ENCODE measurements at places on chromosomes 11 and 22.

GRCh38 chr11:87352759-87353707 is 315.3 kb downstream of the TMEM135 start:
- peak; percentile 67 for DNase-seq

DNA sequence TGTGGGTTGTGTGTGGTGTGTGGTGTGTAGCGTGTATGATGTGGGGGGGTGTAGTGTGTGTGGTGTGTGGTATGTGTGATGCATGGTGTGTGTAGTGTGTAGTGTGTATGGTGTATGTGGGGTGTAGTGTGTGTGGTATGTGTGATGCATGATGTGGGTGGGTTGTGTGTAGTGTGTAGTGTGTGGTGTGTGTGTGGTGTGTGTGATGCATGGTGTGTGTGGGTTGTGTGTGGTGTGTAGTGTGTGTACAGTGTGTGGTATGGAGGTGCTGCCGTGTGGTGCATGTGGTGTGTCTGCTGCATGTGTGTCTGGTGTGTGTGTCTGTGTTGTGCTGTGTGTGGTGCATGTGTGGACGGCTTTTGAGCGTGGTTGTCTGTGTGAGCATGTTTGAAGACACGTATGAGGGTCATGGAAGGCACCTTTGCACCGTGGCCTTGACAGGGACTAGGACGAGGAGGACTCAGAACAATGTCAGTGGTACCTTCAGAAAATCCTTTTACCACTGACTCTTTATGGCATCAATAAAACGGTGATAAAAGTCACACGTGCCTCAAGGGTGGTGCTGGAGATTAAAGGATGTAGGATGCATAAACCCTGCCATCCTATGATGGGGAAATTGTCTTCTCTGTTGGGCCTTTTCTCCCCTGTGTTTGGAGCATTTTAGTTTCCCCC is 328.7 kb upstream of the B3GAT1 start:
- no peak for DNase-seq

DNA sequence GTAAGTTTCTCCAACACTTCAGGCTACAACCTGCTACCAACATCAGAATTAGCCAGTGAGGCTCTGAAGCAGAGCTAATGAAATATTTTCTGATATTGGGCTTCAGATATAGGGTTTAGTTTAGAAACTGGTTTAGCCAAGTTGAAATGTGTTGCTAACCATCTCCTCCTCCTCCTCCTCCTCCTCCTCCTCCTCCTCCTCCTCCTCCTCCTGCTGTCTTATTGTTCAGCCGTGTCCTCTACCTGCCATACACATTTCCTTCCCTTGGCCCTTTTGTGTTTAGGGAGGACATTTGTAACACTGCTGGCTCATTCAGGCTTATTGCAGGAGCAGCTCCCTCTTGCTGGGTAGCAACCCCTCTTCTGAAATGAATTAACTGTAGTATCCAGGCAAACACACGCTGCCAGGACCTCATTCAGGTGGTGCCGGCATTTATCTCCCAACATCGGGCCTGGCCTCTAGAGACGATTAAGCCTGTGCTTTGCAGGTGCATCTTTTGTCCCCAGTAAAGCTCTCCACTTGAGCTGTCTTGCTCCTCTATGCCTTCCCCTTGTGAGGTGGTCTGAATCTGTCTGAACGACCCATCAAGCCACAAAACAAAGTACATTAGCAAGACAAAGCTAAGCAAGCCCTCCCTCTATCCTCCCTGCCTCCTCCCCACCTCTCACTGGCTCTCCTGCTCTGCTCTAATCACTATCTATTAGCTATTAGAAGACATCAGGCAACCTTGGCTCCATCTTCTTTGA is 82.9 kb downstream of the KCNJ1 start:
- DNase-seq = no peak

DNA sequence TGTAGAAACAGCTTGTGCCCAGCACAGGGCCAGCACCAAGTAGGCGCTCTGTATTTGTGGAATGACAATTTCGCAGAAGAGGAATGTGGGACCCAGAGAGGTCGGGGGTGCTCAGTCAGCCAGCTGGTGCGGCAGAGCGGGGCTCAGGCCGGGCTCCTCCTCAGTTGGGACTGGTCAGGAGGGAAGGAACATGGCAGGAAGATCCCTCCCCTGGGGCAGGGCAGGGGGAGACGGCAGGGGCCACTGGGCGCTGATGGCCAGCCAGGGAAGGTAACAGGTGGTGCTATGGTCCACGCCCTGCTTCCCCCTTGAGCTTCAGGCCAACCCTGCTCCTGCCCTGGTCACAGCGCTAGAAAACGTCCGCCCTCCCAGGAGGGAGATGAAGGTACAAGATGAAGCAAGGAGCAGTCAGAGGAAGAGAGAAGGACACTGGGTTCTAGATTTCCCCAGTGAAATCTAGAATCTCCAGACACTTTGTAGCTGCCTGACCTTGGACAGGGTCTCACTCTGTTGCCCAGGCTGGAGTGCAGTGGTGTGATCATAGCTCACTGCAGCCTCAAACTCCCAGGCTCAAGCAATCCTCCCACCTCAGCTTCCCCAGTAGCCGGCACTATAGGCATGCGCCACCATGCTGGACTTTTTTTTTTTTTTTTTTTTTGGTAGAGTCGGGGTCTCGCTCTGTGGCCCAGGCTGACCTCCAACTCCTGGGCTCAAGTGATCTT is 13.5 kb upstream of the SPI1 start:
- no peak for DNase-seq

GRCh38 chr11:128504486-128504885 is 82.9 kb downstream of the ETS1 start:
- DNase-seq = peak; percentile 47

GRCh38 chr11:71472941-71473792 is 20.2 kb downstream of the NADSYN1 start:
- no peak for DNase-seq

- DNase-seq = no peak
These were observed 75.4 kb downstream of the ZBTB16 start for GRCh38 chr11:114134870-114135269.

DNA sequence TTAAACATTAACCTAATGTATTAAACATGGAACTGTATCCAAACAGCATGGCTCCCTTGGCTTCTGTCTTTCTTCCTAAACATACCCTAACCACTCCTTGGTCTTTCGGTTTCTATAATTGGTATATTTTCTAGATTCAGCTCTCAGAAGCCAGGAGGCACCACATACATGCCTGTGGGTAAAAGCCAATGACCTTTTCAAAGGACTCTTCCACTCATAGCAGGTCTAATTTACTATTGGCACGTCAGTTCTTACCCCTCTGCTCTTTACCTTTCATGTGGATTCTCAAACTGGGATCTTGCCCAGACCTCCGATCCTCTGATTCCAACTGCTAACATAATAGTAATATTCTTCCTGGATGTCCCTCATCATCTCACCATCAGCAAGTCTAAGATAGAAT is 835.1 kb downstream of the NTM start:
- no peak for DNase-seq

DNA sequence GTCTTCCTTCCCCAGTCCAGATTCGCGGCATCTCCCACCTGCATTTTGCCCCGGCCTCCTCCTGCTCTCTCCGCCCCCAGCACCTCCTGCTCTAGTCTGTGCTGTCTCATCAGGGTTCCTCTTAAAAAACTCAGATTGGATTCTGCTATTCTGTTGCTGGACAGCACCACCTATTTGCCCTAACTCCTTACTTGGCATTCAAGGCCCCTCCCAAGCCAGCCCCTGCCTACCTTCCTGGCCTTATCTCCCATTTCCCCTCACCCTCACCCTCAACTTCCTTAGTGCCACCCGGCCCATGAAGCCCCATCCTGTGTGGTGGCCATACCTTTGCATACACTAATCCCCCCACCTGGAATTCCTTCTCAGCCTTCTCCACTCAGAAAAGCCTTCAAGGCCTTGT is 59.9 kb upstream of the PRDM11 start:
- no peak for DNase-seq

- DNase-seq = no peak
These were observed 14.6 kb downstream of the KCNJ1 start for GRCh38 chr11:128852327-128853023.

- DNase-seq = no peak
These were observed 3.5 kb downstream of the INS start for GRCh38 chr11:2157294-2158040.

DNA sequence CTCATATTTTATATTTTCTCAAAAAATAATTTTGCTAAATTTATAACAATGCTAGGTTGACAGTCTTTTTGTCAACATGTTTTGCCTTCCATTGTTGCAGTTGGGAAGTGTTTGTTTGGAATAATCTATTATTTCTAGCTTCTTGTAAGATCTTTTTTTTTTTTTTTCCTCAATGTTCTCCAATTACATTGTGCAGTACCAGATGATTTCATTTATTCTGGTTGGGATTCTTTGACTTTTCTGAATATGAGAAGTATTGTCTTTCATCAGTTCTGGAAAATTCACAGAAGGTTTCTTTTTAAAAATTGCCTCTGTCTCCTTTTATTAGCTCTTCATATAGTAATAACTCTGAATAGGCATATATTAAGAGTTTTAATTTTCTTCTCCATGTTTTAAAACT is 245.4 kb downstream of the DYNC2H1 start:
- no peak for DNase-seq

- no peak for DNase-seq
These were observed 338.1 kb downstream of the CTTN start for GRCh38 chr11:70736461-70736860.

DNA sequence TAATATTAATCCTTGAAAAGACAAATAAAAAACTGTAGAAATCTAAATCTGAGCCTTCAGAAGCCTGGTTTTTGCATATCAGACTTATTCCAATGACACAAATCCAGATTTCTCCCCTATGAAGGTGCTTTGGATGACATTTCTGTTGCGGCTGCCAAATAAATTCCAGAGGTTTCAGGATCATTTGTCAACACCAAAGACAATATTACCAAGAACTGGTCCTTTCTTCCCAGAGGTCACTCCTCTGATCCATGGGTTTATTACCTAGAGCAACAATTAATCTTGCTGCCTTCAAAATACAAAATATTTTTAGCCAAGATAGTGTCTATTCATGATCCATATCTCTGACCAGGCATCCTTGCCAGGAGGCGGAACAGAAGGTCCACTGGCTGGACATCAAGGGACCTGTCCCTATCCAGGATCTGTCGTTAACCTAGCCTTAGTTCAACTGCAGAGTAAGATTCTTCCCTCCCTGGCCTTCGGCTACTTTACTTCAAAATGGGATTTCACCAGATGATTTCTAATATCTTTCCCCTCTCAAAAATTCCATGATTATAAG is 4.9 kb downstream of the CADM1 start:
- no peak for DNase-seq

DNA sequence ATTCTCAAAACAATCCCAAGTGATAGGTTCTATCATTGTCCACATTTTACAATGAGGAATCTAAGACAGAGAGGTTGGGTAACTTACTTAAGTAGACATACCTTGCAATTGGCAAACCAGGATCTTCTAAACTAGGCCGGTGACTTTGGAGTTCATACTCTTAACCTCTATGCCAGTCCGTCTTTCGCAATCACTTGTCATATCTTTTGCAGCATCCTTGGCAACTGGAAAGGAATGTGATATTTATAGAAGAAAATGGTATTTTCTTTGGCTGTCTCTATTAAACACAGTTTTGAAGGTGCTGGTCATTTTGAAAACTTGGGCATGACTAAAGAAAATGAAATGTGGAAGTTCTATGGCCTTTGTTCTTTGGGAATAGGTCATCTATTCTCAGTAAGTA is 556.5 kb downstream of the NELL1 start:
- DNase-seq = no peak

- no peak for DNase-seq
These were observed 6.4 kb downstream of the PRAME start for GRCh38 chr22:22552630-22553029.

GRCh38 chr11:3022982-3023381 is 30.9 kb upstream of the NAP1L4 start:
- DNase-seq = no peak

- no peak for DNase-seq
These were observed 2.5 kb downstream of the FKBP2 start for GRCh38 chr11:64243236-64243854.

DNA sequence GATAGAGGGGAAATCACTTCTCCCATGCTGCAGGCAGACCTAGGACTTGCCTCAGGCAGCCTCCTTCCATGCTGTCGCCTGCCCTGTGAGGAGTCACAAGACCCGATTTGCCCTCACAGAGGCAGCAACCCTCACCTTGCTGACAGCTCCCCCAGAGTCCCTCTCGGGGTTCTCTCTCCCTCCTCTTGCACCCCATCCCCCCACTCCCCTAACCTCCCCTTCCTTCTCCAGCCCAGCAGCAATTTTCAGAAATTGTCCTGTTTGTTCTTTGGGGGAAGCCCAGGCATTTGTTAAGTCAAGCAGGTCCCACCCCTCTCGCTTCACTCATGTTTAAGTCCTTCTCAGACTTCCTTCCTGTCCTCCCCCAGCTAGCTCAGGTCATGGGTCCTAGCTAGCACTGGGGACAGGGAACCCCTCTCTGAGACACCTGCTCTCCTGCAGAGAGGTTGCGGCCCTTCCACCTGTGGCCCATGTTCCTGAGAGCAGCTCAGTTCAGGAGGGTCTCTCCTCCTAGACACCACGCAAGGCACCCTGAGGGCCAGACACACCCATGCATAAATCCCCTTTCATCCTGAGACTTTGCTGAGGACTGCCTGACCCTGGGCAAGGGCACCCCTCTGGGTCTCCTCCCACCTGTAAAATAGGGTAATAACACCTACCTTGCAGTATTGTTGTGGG is 6.3 kb upstream of the FXYD2 start:
- DNase-seq = no peak

GRCh38 chr11:64522036-64522435 is 69.0 kb upstream of the SLC22A12 start:
- DNase-seq = no peak

DNA sequence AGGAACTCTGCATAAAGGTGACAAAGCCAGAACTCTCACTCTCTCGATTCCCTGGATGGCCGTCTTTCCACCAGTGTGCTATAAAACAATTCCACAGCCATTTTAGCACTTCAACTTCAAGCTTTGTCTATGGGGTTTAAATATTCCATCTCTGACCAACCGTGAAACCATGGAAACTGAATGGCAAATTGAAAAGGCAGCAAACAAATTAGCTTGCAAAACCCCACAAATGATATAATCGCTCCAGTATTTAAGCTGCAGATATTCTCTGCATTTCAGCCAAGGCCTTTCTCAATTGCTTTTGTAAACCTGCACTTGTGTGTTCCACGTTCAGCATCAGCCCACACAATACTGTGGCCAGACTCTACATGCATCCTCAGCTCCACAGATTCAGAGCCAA is 131.7 kb upstream of the ISX start:
- DNase-seq = no peak

- DNase-seq = no peak
These were observed 258.8 kb downstream of the SOX6 start for GRCh38 chr11:16097543-16097942.

GRCh38 chr22:47049078-47049624 is 286.7 kb downstream of the TBC1D22A start:
- DNase-seq = no peak

DNA sequence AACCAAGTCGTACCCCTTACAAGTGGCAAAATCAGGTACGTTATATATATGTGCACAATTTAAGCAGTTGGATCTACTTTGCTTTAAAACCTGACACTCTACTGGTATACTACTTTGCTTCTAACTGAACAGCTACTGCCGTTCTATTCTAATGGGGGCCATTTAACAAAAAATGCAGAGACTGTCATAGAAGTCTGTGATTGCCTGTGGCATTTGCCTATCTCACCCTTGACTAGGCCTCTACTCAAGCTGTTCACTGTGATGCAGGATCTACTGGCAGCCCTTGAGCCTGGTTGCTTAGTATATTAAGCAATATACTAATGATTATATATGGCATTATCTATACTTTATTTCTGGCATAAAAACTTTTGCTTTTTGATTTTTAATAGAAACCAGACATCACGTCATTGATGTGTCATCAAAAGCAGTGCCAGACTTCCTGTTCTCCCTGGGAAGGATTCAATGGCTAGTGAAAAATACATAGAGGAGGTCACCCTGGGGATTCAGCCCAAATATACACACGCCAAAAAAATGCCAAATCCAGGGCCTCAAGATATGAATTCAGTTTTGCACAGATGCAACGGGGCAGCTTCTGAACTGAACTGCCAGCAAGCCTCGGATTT is 40.0 kb upstream of the FIBIN start:
- DNase-seq = no peak
